ENCODE measurements at places on chromosomes 6 and 20.

- no peaks in the 10 kb centered on the region for H3K4me1 ChIP-seq
- H3K27ac ChIP-seq, result no peak overlapping the region
- no peaks in the 10 kb centered on the region for H3K36me3 ChIP-seq
- DNase-seq, result no peak
Measured at GRCh38 chr6:33183071-33183683, 9.1 kb downstream of the COL11A2 start.

GRCh38 chr6:108482559-108482958 is 78.2 kb upstream of the FOXO3 start:
- H3K27ac ChIP-seq, result no peak overlapping the region
- H3K27me3 ChIP-seq, result no peaks in the 10 kb centered on the region
- H3K4me3 ChIP-seq, result no peak overlapping the region
- H3K4me1 ChIP-seq, result no peaks in the 10 kb centered on the region

- H3K4me1 ChIP-seq, result peaks cover 28% of the 10 kb centered on the region
- no peaks in the 10 kb centered on the region for H3K36me3 ChIP-seq
- H3K27me3 ChIP-seq, result no peaks in the 10 kb centered on the region
- peak overlapping the region; percentile 80 for H3K27ac ChIP-seq
- DNase-seq, result peak; percentile 91
Measured at GRCh38 chr20:15703171-15703911, 869.9 kb downstream of the KIF16B start.

DNA sequence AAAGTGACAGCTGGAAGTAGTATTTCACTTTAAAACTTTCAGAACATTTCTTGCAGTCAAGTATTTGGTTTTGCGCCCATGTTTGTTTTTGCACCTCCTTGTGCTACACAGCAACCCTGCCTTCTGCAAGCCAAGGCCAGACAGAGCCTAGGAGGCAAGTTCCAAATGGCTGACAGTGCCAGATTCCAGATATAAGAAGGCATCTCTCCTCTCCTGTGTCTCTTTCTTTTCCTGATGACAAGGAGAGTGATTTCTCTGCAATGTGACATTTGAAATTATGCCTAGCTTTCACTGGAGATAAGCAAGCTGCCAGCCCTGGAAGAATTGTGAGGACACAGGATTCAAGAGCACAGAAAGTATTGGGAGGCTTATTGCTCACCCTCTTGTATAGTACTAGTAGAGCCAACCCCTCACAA is 149.1 kb upstream of the TENT5A start:
- no peak for DNase-seq
- no peak overlapping the region for H3K4me3 ChIP-seq
- H3K36me3 ChIP-seq, result no peaks in the 10 kb centered on the region
- no peak overlapping the region for H3K27ac ChIP-seq

GRCh38 chr6:150273457-150274309 is 95.1 kb upstream of the IYD start:
- peaks cover 13% of the 10 kb centered on the region for H3K4me1 ChIP-seq
- DNase-seq, result no peak
- no peak overlapping the region for H3K27ac ChIP-seq
- H3K27me3 ChIP-seq, result no peaks in the 10 kb centered on the region

DNA sequence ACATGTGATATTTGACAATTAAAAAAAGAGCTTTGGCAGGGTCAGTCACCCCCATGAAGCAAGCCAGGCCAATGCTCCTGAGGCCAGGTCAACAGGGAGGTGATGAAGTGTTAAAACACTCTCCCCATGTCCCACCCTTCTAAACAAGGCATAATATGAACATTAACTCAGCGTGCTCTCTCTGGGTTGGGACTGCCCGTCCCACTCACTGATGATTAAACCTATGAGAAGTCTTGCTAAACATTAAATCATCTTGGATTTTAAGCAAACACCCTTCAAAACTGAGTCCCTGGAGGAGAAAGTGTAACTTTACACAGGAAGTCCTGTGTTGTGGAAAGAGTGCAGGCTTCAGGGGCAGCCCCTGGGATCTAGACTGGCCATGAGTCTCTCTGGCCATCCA is 558.5 kb downstream of the CD83 start:
- no peak overlapping the region for H3K4me3 ChIP-seq
- no peaks in the 10 kb centered on the region for H3K36me3 ChIP-seq
- no peak overlapping the region for H3K27ac ChIP-seq
- DNase-seq, result no peak

DNA sequence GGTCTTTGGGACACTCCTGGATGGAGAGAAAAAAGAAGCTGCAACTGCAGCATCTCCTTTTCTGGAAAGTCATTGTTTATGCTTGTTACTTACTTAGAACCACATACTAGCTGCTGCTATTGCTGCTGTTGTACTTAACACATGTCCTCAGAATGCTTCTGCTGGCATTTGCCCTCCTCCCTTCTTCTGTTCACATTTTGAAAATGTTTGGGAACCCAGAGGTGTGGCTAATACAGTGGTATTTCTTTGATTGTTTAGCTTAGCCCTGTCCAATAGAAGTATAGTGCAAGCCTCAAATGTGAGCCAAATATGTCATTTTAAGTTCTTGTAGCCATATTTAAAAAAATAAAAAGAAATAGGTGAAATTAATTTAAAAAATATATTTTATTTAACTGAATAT is 8.4 kb downstream of the DTD1 start:
- H3K4me3 ChIP-seq, result no peak overlapping the region
- no peaks in the 10 kb centered on the region for H3K4me1 ChIP-seq
- H3K27me3 ChIP-seq, result no peaks in the 10 kb centered on the region

- H3K27ac ChIP-seq, result no peak overlapping the region
- no peak overlapping the region for H3K4me3 ChIP-seq
- no peaks in the 10 kb centered on the region for H3K4me1 ChIP-seq
Measured at GRCh38 chr20:8271727-8272126, 139.7 kb downstream of the PLCB1 start.

Data from PC-9 (cell line).